AML-193 (cell line): ENCODE measurements at places on chromosomes 2 and 18.

- DNase-seq, result no peak
Measured at GRCh38 chr18:49612515-49613033, 50.7 kb downstream of the LIPG start.

DNA sequence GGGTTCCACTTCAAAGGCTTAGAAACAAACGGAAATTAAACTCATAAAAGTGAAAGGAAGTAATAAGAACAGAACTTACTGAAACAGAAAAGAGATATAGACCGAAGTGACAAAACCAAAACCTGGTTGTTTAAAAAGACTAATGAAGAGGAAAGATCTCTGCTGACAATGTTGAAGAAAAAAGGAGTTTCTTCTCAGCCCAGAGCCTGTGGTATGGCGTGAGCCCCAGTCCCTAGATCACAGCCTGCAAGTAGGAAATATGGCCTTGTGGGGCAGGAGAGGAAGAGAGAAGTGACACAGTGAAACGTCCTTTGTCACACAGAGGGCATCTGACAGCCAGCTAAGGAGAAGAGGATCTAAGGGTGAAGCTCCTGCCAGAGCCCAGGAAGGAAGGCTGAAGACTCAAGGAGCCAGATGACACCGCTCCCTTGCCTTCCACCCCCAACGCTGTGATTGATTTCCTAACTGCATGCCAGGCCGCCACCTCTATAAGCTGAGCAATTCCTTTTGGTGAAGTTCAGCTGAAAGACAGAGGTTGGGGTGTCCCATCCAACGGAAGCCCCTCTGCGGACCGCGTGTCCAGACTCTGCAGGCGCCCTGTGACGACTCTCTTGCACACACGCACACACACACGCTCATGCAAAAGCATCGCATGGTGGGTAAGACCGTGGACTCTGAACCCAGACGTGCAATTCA is 141.1 kb downstream of the HDAC4 start:
- peak; percentile 78 for DNase-seq

GRCh38 chr2:64945973-64946768 is 43.0 kb upstream of the SLC1A4 start:
- peak; percentile 95 for DNase-seq

DNA sequence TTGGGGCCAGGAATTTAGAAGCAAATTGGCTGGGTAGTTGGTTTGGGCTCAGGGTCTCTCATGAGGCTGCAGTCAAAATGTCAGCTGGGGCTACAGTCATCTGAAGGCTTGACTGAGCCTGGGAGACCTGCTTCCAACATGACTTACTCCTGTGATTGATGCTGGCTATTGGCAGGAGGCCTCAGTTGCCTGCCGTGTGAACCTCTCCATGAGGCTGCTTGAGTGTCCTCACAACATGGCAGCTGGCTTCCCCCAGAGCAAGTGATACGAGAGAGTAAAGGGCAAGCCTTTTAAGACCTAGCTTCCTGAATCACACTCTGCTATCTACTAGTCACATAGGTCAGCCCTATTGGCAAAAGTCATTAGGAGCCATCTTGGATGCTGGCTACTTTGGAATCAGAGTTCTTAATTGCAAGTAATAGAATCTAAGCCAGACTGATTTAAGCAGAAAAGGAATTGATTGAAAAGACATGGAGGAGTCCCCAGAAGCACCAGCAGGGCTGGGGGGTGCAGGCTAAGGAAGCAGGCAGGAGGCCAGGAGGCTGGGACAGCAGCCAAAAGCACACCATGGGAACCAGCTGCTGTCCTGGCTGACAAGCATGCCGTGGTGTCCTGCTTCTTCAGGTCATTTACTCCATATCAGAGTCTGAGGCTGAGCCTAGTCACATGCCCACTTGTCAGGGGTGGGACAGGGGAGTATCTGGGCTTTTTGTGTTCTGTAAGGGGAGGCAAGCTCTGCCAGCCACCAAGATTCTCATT is 7.8 kb upstream of the GIGYF2 start:
- no peak for DNase-seq

DNA sequence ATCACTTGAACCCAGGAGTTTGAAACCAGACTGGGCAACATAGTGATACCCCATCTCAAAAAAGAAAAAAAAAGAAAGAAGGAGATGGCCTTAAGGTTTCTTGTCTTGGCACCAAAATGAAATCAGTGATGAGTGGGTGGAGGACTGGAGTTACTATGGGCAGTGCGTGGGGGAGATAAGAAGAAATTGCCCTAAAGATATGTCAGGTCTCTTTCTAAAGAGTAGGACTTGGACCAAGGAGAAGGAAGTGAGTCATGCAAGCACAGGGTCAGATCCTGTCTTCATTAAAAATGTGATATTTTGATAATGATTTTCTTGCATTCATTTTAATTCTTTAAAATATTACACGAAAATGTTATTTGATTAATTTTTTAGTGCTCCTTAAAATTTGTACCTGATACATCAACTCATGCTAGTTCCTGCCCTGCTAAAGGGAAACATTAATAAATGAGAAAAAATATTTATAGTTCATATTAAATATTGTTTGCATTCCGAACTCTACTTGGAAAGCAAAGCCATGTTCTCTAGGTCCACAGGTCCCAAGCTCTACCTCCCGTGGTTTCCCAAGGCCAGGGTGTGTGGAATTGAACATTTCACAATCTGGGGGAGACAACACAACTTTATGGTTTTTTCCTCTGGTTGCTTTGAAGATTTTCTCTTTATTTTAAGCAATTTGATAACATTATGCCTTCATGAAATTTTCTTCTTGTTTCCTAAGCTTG is 62.6 kb upstream of the CTLA4 start:
- DNase-seq, result no peak

DNA sequence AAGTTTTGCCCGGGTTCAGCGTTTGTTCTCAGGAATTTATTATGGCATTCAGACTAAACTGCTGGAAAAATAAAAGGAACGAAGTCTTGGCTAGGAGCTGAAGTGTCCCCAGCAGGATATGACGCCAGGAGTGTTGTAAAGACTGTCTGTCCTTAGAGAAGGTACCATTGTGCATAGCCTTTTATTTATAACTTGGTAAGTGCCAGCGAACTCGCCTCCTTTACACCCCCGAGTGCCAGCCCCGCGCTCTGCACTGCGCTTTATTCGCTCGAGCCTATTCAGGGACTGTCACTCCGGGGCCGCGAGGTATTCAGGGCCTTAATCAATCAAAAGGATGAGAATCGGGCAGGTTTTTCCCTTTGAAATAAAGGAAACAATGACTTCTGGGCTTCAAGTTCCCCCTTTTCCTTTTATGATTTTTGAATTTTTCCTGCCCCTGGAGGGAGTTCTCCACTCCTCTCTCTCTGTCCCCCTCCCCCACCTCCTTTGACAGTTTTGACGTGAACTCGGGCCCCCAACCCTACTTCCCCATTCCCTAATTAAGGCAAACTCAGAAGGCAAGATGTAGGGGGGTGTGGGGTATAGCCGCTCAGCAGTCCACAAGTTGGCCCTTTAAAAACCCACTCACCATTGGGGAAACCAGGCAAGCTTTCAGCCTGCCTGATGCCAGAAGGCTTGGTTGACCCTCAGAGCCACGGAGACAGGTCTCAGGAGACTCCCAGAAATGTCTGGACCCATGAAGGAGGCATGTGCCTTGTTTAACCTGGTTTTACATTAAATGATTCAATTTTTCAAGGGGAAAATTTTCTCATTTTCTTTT is 1.3 kb upstream of the PAX3 start:
- no peak for DNase-seq

GRCh38 chr2:1004398-1004797 is 53.7 kb downstream of the SNTG2 start:
- no peak for DNase-seq

DNA sequence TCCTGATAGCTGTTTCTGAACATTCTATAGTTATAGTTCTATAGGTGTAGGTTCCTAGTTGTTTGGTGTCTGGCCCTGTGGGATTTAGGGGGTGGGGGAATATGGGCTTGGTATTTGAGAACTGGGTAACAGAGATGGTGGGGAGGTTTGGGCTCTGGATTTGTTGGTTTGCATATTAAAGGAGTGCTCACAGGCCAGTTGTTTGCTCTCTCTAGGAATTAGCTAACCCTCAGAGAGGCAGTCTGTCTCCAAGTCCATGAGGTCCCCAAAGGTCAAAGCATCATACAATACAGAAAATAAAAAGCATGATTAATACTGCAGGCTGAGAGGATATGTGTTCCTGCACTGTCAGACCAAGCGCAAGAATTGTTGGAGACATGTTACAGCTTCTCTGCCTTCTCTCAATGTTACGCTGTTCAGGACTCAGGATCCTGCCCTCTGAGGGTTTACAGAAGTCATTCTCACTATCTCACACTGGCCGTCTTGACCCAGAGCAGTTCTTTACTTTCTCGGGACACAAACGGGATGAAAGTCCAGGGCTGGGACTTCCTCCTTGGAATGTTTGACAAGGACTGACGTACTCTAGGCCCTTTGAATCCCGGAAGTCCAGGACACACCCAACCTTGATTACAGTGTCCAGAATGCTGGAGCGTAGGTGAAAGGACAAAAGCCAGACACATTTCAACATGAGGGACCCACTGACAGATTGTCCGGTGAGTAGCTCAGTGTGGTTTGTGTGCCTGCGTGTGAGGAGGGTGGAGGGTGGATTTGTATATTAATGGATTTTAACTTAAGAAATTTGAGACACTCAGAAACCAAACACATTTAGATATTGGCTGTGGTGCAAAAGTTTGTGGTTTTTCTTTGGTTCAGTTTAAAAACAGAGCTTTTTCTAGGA is at the start of gene NOSTRIN:
Gene NOSTRIN (plus strand): TSS at position 677 of the 898 bp plus-strand sequence. CDS start 10 bp downstream, at position 687.
- no peak for DNase-seq

DNA sequence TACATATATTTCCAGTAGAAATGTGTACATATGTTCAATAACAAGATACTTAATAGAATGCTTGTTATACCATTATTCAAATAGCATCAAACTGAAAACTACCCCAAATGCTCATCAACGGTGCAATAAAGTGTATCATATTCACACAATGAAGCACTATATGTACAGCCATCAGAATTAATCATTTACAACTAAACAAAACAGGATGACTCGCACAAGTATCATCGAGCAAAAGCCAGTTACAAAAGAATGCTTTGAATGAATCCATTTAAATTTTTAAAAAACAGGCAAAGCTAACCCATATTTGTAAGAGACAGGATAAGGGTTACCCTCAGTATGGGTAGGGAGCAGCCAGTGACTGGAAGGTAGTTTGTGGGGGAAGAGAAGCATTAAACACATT is 132.8 kb upstream of the PDE1A start:
- DNase-seq, result no peak

- DNase-seq, result no peak
Measured at GRCh38 chr2:393711-394696, 106.1 kb upstream of the ALKAL2 start.

GRCh38 chr2:18379870-18380269 is 180.6 kb downstream of the RDH14 start:
- no peak for DNase-seq

GRCh38 chr2:122263746-122264145 is 508.3 kb downstream of the TSN start:
- DNase-seq, result no peak

DNA sequence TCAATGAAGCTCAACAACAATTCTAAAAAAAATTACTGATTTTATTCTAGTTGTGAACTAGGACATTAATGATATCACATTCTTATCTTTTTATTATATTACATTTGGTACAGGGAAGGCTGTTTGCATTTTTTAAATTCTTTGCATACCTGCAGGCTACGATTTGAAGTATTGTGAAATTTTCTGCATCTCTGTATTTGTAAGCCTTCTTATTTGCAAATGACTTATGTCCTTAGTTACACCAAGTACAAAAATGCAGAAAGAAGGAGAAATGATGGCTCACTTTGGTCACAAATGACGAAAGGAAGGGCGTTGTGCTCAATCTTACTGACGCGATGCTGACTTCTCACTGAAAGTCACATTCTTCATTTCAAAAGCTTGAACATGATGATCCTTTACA is 227.5 kb upstream of the SOX11 start:
- DNase-seq, result no peak

DNA sequence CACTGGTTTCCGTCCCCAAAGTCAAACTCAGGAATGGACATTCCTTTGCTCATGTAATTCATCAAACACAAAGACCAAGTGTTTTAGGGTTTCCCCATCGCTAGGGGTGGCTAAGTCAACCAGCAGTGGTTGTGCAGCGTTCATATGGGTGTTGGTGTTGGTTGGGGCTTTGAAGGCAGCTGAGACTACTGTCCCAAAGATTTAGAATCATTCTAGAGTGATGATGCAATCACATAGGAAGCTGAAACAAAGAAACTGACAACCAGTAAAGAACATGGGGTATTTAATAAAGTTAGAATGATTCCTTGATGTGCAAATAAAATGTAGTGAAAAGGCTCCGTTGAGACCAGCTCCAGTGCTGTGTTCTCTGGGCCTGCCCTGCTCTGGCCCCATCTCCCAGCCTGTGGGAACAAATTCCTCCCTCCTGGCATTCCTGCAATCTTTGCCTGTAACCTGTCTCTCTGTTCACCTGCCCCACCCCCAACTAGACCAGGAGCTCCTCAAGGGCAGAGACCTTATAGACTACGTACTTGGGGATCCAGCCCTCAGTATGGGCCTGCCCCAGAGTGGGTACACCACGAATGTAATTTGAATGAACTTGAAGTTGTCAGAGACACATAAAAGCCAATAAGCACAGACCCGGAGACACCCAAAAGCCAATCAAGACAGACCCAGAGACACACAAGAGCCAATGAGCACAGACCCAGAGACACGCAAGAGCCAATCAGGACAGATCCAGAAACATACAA is 191.7 kb upstream of the TWIST2 start:
- no peak for DNase-seq

DNA sequence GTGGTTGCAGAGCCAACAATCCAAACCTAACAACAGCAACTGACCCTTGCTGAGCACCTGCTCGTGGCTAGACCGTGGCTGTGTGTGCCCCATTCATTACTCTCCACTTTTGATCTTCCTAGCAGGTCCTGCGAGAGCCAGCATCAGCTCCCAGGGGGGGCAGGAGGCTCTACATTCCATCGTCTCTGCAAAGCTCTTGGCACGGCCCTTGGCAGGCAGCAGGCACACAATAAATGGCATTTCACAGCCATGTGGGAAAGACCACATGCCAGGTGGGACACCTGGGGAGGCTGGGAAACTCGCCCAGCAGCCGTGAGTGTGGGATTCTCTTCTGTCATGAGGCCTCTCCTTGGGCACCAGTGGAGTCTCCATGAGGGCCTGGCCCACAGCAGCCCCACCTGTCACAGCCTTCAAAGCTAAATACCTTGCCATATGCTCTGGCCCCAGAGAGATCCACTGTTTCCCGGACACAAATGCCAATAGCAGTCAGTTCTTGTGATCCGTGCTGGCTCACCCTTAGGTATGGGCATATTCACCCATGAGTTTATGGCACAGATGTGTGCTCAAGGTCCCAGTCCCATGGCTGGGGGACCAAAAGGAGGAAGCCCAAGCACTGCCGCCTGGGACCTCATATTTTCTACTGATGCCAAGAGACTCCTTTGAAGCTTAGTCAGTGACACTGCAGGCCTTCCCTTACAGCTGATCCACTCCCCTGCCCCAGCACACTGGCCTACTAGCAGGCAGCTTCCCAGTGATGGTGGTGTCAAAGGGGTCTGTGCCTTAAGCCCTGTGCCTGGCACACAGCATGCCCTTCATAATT is 6.8 kb upstream of the TEX51 start:
- no peak for DNase-seq

- DNase-seq, result no peak
Measured at GRCh38 chr2:40190457-40190856, 261.4 kb downstream of the SLC8A1 start.
